ENCODE measurements at places on chromosomes 4 and X.

DNA sequence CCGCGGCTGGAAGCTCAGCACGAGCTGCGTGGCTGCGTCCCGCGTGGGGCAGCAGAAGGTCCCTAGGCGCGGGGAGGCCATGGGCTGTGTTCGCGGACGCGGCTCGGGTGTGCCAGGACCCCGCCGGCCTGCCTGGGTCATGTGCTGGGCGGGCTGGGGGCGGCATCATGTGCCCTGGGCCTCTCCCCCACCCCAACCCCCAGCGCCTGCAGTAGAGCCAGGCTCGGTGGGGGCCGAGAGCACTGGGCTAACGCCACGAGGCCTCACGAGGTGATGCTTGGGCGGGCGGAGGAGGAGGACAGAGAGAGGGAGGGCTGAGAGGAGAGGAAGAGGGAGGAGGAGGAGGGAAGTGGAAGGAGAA lies at the start of gene GPR143:
Gene GPR143, minus strand, starts transcription at position 111 of the 361 bp plus-strand sequence. Its CDS starts 30 bp downstream, at position 81.
- DNase-seq: no peak

GRCh38 chr4:124931050-124931449 lies 218.5 kb upstream of the ANKRD50 start:
- no peak for DNase-seq

DNA sequence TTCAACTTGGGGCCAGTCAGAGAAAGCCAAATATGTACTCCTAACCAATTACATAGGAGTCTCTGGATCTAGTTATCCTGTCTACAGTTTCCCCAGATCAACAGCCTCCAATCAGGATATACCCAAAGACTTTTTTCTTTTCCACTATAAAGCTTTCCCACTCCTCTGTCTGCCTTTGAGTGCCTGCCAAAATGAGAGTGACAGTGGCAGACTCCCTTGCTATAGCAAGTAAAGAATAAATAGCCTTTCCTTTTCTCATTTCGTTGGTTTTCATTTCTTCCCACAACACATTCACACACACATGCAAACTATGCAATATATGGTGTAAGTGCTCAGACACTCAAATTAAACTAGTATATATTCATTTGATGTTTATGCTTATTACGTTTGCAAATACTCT lies 302.4 kb upstream of the TACR3 start:
- no peak for DNase-seq

- no peak for DNase-seq
Measured at GRCh38 chr4:40038977-40039376, 17.7 kb upstream of the N4BP2 start.

DNA sequence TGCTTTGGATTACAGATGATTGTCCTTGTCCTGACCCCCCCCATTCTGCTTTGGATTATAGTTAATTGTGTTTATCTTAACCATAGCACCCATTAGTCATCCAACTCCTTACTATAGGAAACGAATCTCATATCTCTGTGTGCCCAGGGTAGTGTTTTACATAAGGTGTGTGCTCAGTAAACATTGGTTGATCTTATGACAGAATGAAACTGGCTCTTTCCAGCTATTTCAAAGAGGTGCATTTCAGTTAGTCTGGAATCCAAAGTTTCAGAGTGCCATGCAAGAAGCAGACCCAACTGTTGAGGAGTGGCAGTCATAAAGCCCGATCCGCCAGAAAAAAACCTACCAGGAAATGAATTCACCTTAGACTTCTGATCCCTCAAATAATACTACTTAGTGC lies 14.7 kb downstream of the TRIM2 start:
- DNase-seq: no peak

- DNase-seq: no peak
Measured at GRCh38 chr4:113144091-113144490, 94.6 kb downstream of the ANK2 start.

- DNase-seq: no peak
Measured at GRCh38 chr4:143514901-143515300, 1.4 kb downstream of the SMARCA5 start.

GRCh38 chrX:150357790-150358189 lies 5.3 kb upstream of the MAMLD1 start:
- DNase-seq: no peak

DNA sequence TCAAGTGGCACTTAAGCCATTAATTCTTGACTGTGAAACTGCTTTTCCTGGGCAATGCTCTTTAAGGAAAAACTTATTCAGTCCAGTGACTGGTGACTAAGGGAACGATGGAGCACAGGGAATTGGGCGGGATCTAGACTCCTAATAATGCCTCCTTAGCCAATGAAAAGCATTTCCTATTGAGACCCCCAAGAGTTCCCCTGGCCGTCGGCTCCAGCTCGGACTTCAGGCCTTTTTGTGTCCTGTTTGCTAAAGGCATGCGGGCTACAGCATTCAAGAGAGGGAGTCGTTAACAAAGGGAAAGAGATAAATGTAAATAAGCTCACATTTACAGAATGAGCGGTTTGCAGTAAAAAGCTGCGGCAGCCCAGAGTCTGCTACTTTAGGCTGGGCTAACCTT lies at the start of gene LPAR4:
Gene LPAR4, plus strand, starts transcription at position 232 of the 400 bp plus-strand sequence. CDS start 7,150 bp downstream, outside the sequence.
- no peak for DNase-seq

All from KBM-7 (cell line).